ENCODE measurements at places on chromosomes 2 and 18. TPM values are rescaled to one million over a fixed set of nuclear protein-coding genes. Genes with fewer than 3 reads are reported as not detected.

DNA sequence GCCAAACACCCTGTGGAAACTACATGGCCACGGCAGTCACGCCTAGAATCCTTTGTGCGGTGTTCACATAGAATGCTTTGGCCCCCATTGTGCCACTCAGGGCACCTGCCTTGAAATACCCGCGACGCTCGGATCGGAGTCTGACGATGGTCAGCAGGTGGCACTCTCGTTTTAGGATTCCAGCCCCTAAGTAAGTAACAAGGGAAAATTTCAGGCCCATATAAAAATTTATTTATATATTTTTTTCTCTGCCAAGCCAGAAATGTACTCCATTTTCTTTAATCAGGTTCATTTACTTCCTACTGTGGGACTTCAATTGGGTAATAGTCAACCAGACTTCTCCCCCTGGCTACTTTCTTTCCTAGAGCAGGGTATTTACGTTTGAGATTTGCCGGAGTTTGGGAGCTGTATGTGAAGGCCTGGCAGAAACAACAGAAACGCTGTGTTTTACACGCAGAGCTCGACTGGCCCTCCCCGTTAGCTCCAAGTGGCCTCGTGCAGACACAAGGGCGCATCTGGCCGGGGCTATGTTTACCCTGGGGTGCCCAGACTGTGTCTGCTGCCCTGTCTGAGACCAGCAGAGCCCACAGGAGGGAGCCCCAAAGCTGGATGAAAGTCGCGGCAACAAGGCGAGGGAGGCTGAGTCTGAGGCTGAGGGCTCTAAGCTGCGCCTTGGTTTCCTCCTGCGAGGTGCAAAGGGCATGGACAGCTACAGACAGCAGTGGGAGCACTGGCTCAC is 41.6 kb downstream of the LRRC30 start:
- no peak for DNase-seq

- DNase-seq = no peak
Observed at GRCh38 chr2:197033222-197033621, 106.7 kb upstream of the PGAP1 start.

GRCh38 chr2:189782221-189782671 is 1.9 kb downstream of the ORMDL1 start:
- DNase-seq = no peak

DNA sequence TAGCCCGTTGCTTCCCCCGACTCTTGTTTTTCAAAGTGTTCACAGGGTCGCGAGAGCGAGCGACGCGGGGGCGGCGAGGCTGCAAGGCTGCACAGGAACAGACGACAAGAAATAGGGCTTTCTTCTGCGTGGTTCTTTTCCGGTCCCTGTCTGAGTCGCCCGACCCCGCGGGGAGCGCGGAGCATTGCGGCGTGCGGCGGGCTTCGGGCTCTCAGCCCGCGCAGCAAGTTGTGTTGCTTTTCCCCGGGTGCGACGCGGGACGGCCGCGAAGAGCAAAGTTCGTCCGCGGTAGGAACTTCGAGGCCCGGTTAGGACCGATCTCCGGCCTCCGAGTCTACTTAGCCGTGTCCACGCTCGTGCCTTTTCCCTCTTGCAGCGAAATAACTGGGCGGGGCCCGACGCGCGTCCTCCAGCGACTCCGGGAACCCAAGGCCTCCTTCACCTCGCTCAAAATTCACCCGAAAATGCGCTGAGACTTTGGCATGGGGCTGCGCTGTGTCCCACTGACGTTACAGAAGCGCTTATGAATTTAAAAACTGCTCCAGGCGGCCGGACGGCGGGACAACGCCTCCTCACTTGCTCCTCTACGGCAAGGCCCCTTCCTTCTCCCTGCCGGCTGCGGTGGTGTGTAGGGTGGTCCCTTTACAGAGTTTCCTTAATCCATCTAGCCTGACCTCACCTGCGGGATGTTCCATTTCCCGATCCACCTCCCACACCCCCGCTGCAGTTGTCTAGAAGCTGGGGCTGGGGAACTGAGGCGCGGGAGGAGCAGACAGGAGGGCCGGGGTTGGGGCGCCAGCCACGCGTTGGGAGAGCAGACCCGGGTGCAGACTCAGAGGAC is 1.5 kb upstream of the BCL2L11 start:
- DNase-seq = no peak

PSMD14 gene
- total RNA-seq = 29.9 TPM

HOXD12 gene
- not detected for total RNA-seq

GRCh38 chr2:238947920-238948710 is 100.2 kb downstream of the TWIST2 start:
- peak; percentile 14 for DNase-seq

- no peak for DNase-seq
Observed at GRCh38 chr2:232641153-232641848, 7.9 kb downstream of the EFHD1 start.

DNA sequence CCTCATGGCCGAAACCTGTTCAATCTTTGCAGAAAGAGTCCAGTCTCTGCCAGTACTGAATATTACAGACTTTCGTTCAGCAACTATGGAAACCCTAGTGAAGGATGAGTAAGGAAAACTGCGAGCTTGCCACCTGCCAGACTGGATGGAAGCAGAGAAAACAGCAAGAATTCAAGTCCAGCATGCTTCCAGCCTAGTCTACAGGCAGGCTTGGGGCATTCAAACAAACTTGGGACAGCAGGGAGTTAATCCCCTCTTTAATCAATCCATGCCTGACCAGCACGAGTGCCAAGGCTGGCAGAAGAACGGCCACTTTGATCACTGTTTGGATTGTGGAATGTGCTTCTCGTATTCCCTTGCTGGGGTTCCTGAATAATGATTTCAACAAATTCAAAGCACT is 145.2 kb downstream of the EPHA4 start:
- no peak for DNase-seq

Data from omental fat pad (tissue), 4 donors.